Endothelial cell (in vitro differentiated cells): ENCODE measurements at places on chromosomes 3 and 15. TPM values are rescaled to one million over a fixed set of nuclear protein-coding genes. Genes with fewer than 3 reads are reported as not detected.

Gene RASL12
- 0.69 TPM for total RNA-seq

DNA sequence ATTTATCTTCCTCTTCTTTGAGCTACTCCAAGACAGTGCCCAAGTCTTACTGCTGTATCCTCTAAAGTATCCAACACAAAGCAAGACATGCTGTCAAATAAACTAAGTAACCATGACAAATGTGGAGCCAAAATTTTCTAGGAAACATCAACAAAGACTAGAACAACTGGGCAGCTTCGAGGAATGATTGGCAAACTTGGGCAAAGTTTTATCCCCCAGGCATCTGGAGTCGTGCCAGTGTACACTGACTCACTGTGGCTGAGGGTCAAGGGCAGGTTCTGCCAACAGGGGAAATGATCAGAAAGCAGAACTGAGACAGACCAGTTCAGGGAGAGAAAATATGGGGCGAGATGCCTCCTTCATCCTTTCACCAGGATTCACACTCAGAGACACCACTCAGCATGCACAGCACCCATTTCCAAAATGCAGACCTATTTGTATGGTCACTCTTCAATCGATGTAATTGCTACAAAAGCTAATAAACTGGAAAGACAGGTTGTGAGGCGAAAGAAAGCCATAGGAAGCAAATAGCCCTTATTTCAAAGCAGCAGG is 65.8 kb downstream of the MB21D2 start:
- DNase-seq, result no peak

GRCh38 chr3:197908957-197909701 is 40.9 kb upstream of the RPL35A start:
- no peak for DNase-seq

DNA sequence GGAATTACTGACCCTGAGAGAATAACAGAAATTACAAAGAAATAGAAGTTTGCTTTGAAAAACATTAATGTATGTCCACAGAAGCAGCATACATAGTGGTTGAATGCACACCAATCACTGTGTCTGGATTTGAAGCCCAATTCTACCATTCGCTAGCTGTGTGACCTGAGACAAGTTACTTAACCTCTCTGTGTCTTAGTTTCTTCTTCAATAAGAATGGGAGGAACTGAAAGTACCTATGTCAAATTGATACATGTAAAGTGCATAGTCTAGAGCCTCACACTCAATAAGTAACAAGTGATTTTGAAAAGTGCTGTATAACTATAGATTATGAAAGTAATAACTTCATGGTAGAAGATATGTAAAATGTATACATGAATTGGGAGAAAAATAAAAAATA is 457.8 kb downstream of the FOXP1 start:
- DNase-seq, result no peak

DNA sequence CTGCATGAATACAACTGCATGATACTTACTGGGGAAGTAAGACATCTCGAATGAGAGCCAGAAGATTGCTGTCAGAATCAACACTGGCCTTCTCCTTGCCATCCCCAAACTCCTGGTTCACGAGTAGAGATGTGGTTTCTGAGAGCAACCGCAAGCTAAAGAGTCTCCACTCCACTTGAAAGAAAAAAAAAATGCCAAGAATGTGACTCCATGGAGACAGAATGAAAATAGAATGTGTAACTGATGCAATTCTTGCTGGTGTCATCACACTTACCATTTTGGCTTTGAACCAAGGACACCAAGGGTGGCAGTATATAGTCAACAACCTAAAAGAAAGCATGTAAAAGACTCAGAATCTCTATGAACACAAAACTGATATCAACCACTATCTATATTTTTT is 280.4 kb downstream of the ULK4 start:
- DNase-seq, result no peak

Gene SUSD5
- 3.9 TPM for total RNA-seq

- no peak for DNase-seq
These were observed 30.5 kb upstream of the GNB5 start for GRCh38 chr15:52221730-52222129.

Gene C3orf20
- total RNA-seq, result 0.13 TPM

Gene TRA2B
- total RNA-seq, result 132 TPM

- no peak for DNase-seq
These were observed 17.7 kb downstream of the POC1A start for GRCh38 chr3:52136513-52136912.

DNA sequence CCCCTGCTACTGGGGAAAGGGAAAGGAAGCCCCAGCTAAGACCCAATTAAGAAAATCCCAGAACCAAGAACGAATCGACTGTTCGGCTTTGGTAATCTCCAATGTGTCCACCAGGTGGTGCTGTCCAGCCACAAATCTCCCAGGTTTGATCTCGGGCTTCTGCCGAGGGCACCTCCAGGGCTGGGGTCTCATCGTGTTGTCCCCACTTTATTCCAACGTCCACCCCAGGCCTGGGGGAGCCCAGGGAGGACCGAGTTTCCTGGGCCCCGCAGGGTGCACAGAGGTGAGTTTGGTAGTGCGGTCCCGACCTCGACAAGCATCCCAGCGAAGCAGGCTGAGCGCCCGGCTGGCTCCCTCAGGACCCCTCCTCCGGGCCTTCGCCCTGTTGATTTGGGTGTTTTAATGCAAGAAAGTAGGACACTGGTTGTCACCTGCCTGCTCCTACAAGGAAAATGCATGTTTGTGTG is 185.1 kb downstream of the GOLGA6L6 start:
- DNase-seq, result no peak

Gene CLCN2
- 6.3 TPM for total RNA-seq

DNA sequence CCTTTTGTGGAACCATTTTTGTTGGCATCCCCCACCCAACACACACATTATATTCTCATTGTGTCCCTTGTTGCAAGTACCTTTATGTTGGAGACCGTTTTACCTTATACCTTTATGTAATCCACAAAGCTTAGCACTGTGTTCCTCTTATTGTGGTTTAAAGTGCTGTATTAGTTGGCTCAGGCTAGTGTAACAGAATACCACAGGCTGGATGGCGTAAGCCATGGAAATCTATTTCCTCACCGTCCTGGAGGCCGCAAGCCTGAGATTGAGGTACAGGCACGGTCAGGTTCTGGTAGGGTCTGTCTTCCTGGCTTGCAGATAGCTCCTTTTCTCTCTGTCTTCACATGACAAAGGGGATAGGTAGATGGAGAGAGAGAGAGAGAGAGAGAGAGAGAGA is 302.8 kb downstream of the ROBO2 start:
- no peak for DNase-seq

GRCh38 chr3:157542711-157543500 is 39.7 kb upstream of the VEPH1 start:
- peak; percentile 38 for DNase-seq

Gene EFCAB12
- 0.21 TPM for total RNA-seq

DNA sequence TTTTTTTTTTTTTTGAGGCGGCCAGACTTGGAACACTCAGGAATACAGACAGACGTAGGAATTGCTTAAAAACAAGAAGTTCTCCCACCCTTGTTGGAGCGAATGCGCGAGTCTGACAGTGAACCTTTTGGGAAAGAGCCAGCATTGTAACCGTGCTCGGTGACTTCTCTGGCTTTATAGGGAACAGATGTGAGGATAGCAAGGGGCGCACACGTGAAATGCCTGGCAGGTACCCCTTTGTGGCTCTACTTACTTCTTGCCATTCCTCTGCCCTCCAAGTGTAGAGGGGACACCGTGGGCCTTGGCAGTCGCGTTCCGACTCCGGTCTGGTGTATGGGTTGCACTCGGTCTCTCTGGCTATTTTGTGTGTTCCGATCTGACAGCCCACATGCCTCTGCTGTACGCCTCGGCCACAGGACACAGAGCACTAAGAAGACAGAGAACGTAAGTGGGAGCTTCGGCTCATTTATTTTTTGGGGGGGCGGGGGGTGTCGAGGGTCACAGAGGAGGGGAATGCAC is 126.4 kb downstream of the ADAMTS9 start:
- no peak for DNase-seq

DNA sequence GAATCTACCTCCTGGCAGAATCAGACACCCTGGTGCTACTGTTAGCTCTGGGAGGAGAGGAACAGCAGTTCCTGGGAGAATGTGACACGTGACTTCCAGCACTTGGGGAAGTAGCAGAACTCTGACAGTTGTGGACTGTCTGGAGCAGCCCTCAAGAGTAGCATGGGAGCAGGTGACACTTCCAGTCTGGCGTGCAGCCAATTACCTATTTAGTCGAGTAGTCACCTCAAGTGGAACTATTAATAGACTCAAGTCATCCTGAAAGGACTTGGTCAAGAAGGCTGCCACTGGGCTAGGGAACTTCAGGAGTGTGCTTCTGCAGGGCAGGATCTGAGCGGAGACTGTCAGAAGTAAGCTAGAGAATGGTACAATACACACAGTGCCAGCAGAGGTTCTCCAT is 62.3 kb downstream of the MTHFS start:
- no peak for DNase-seq

DNA sequence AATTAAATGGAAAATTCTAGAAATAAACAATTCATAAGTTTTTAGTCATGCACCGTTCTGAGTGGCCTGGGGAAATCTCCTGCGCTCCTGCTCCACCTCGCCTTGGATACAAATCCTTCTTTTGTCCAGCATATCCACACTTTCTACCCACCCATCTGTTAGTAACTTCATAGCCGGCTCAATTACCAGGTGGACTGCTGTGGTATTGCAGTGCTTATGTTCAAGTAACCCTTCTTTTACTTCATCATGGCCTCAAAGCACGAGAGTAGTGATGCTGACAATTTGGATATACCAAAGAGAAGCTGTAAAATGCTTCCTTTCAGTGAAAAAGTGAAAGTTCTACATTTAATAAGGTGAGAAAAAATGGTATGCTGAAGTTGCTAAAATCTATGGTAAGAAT is 142.3 kb upstream of the CHL1 start:
- no peak for DNase-seq

Gene TTLL13
- total RNA-seq, result not detected

Gene IGDCC3
- total RNA-seq, result 538 TPM

Gene TM4SF1
- 0.97 TPM for total RNA-seq

Gene CCDC54
- total RNA-seq, result not detected

DNA sequence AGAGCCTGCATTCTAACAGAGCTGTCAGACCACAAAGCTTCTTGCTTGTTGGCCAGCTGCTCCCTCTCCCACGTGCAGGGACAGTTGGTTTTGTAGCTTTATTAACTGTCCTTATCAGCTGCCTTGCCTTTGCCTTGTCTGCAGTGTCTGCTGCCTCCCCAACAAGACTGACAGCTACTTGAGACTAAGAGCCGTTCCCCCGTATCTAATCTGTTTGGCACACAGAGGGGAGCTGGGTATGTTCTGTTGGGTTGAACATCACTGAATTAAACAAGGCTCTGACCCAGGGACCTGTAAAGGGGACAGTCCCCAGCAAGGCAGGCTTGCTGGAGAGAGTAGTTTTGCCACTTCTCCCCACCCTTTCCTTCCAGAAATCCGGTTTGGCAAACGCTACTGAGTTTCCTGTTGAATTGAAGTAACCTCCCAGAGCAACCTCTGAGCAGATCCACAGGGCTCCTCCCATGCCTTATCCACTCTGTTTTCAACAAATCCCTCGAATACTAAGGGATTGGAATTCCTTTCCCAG is 116.1 kb downstream of the ANP32A start:
- no peak for DNase-seq

DNA sequence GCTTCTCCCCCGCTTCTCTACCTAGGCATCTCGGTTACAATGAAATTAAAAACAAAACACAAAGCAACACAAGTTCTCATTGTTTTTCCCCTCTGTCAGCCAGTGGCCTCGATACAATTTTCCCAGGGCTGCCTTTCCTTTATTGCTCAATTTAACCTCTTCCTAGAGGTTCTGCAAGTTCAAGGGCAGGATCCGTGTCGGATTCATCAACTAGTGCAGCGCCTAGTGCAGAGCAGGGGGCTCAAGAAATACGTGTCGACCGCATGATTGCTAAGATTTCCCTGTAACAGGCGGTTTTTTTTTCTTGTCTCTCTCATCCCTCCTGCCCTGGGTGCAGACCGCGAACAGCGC is 1.4 kb upstream of the BHLHE40 start:
- no peak for DNase-seq

DNA sequence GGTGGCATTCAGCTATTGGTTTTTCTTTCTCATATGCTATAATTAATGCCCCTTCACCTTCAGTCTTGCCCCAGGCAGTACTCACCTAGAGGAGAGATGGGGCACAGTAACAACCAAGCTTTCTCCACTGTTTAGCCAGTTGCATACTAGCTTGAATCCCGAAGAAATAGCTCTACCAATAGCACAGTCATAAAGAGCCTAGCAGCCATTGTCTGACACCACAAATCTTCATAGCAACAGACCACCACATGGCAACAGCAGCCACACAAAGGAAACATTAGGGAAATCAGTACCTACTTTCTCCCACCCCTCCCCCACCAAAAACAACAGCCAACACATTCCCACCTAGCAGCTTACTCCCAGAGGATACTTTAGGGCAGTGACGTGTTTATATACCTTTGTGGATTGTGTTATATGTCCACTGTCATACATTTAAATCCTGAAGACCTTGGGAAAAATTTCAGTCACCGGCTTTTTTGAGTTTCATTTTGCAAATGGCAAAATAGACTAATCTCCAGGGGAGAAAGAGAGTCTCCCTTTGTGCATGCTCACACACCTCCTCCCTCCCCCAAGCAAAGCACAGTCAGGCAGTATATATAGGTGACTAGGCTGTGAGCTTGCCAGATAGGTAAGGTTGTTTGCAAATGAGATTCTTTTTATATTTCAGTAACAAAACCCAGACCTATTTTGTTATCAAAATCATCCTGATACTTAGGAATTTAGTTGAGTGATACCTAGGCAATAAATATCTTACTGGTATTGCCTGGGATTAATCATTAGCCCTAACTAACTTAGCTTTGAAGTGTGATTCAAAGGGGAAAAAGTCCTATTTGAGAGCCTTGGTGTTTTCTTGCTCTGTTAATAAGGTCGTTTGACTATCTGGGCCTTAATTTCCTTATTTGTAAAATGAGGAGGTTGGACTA is 140.6 kb downstream of the RBPMS2 start:
- DNase-seq, result peak; percentile 74

GRCh38 chr3:56997675-56998074 is 62.8 kb upstream of the SPATA12 start:
- DNase-seq, result no peak

DNA sequence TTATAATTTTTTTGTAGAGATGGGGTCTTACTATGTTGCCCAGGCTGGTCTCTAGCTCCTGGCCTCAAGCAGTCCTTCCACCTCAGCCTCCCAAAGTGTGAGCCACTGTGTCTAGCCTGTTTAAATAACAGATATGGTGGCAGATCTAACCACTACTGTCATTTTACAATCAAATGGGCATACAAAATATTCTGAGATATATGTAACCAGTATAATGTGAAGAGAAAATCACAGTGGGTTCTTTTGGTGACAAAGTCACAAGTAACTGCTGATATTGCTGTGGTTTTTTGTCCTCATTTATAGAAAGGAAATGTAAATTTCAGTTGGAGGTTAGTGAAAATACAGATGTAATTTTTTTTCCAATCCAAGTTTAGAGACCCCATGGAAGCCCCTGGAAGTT is 58.6 kb upstream of the ARHGEF3 start:
- no peak for DNase-seq
